ENCODE measurements at places on chromosomes 12 and 14.

DNA sequence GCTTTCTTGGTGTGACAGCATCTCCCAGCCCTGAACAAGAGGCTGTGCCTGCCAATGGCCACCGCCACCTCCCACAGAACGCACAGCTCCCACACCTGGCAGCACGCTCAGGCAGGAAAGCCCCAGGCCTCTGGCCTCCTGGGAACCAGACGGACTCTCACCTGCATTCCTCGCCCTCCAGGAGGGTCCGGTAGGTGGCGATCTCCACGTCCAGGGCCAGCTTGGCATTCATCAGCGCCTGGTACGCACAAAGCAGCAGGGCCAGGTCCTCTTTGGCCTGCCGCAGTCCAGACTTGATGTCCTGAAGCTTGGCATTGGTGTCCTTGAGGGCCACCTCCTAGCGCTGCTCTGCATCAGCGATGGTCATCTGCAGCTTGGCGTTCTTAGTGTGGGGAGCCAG lies 12.1 kb upstream of the KRT77 start:
- peak; percentile 83 for DNase-seq

DNA sequence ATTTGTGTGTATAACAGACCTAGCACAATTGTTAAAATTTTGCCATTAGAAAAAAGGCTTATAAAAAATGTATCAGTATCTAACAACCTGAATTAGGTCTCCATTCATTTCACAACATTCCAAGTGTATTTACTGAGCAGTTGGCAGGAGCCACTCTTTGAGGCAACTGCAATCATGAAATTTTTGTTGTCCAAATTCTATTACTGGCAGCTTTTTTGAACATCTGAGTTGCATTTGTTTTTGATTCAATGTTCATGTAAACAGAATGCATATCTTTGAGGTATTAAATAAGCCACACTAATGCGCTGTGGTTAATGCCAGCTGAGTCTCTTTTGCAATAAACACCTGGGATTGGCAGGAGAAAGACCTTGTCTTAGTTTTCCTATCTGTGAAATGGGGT lies 8.7 kb downstream of the KITLG start:
- no peak for DNase-seq

GRCh38 chr14:45249856-45250575 lies 3.0 kb downstream of the MIS18BP1 start:
- DNase-seq = no peak

DNA sequence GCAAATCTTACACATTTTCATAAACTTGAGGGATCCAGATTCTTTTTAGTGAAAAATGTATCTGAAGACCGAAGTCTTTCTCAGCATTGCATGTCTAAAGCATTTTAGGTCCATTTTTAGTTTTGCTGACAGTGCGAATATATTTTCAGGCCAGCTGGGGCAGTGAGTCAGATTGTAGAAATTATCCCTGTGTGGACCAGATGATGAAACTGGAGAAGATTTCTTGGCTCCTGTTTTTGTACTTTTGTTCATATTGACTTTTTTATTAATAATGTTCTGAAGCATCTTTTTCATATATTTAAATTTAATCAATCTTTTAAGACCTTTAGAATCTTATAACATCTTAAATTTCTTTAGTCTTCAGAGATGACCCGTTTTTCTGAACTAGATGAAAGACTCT lies 173.1 kb downstream of the FLRT2 start:
- no peak for DNase-seq

DNA sequence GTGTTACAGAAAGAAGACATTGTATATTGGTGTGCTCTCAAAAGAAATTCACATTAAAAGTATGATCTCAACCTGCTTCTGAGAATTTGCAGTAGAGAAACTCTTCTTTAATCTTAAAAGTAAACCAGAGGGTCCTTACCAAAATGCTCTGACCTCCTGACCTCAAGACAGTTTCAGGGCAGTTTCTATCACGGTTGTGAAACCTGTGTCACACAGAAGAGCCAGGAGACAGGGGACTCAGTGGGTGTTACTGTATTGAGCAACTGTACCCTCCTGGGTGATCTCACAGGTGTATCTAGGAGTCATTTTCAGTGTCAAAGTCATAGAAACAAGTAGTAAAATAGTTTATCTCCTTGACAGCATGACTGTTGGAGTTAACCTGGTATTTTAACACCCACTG lies 178.0 kb downstream of the GRIP1 start:
- no peak for DNase-seq

DNA sequence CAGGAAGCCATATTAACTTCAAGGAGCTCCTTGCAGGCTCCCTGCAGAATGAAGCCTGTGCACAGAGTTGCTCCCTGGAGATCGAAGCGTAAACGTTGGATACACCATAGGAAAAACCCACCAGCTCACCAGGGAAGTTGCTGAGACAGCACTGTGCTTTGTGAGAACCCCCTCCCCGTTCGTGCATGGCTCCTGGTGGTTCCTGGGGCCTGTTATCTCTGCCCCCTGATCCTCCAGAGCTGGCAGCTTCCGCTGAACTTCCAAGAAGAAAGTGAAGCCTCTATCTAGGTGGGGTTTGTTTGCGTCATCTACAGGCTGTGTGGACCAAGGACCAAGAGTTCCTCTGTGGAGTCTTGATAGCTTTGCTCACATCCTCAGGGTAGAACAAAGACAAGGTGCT lies 2.4 kb upstream of the CCDC85C start:
- no peak for DNase-seq

- DNase-seq = peak; percentile 65
Observed at GRCh38 chr12:48003226-48004052, 837 bp downstream of the COL2A1 start.

GRCh38 chr12:52293926-52294325 lies 2.6 kb upstream of the KRT81 start:
- DNase-seq = no peak

- peak; percentile 12 for DNase-seq
Observed at GRCh38 chr12:121975021-121975420, 46.7 kb upstream of the BCL7A start.

- DNase-seq = no peak
Observed at GRCh38 chr12:128916425-128916824, 63.1 kb downstream of the GLT1D1 start.

GRCh38 chr12:9024512-9024911 lies 35.2 kb downstream of the KLRG1 start:
- no peak for DNase-seq

- no peak for DNase-seq
Observed at GRCh38 chr12:112568641-112569040, 149.9 kb downstream of the PTPN11 start.

GRCh38 chr12:2547273-2548044 lies 247.3 kb upstream of the FKBP4 start:
- DNase-seq = no peak

- DNase-seq = no peak
Observed at GRCh38 chr14:47919997-47920396, 244.6 kb upstream of the MDGA2 start.

- DNase-seq = no peak
Observed at GRCh38 chr12:13375583-13376345, 179.2 kb downstream of the EMP1 start.

GRCh38 chr14:104143521-104144452 lies 5.4 kb downstream of the KIF26A start:
- DNase-seq = peak; percentile 59

DNA sequence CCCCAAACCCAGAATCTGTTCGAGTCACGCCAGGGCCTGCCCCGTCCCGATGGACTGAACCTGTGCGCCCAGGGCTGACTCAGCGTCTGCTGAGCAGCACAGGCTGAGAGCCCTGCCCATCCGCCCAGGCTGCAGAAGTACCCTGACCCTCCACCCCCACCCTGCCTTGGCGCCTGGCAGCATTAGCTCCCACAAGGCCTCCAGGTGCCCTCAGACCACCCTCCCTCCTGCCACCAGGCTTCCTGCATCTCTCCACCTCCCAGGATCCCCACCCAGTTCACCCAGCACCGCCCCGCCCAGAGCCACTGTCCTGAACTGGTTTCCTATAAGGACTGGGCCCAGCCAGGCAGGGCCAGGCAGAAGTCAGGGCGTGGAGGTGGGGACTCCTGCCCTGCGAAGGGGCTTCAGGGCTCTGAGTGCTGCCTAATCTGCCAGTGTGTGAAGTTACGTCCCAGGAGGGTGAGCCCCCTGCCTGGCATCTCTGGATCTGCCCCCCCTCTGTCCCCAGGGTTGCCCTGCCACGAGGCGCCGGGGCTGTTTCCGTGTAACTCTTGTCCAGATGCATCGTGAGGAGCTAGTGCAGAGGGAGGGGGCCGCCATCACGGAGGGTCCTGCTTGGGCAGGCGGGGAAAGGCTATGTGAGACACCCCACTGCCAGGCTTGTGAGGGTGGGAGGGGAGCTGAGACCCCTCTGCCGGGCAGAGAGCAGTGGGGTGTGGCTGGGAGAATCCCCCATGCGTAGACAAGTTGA lies 9.1 kb downstream of the ADSS1 start:
- peak; percentile 63 for DNase-seq

- DNase-seq = no peak
Observed at GRCh38 chr12:127459687-127460086, 807.3 kb upstream of the TMEM132C start.

DNA sequence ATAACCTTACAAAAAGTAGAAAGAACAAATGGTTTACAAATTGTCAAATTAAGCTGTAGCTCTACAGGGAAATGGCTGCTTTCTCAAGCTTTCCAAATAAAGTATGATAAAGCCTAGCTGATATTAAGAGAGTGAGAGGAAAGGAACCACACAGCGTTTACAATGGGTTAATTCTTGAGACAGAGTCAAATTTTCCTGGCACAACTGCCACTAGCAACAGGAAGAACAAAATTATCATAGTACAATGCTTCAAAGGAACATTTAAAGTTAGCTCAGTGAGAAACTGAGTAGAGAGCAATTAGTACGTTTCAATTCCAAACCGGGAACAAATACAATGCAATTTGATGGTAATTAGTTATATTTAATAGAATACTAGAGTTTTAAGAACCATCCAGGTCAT lies 116.0 kb downstream of the PPP1R12A start:
- DNase-seq = no peak

DNA sequence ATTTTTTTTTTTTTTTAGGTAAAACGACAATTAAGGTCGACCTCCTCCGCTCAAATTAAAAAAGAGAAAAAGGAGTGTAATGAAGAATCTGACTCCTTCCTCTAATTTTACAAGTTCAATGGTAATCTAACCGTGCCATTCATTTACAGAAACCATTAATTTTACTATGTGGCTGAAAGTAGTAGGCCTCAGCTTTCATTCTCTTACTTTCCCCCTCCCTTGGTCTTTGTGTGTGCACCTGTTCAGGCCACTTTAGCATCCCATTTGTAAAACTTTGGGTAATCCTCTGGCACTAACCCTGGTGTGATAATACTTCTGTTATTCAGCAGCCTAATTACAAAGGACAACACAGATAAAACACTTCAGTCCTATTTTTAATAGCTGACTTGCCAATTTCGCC lies 128.1 kb downstream of the ASCL1 start:
- no peak for DNase-seq

GRCh38 chr12:128069359-128069997 lies 197.5 kb upstream of the TMEM132C start:
- DNase-seq = peak; percentile 37

DNA sequence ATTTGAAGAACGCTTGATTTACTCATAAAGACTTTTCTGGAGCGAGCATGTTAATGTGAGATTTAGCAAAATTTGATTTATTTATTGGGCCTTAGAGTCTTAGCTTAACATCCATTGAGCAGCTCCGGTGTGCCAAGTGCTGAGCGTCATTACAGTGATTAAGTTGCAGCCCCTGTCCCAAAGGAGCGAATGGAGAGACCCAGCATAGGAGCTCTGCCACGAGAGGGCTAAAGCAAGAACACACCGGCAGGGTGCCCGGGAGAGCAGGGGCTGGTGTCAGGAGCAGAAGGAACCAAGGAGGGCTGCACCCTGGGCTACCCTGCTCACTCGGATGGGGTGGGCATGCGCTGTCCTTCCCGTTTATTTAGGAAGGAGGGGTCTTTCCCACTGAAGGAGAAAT lies 50.6 kb downstream of the PPP2R5C start:
- no peak for DNase-seq

- DNase-seq = peak; percentile 38
Observed at GRCh38 chr12:94575645-94576403, 74.5 kb downstream of the TMCC3 start.

DNA sequence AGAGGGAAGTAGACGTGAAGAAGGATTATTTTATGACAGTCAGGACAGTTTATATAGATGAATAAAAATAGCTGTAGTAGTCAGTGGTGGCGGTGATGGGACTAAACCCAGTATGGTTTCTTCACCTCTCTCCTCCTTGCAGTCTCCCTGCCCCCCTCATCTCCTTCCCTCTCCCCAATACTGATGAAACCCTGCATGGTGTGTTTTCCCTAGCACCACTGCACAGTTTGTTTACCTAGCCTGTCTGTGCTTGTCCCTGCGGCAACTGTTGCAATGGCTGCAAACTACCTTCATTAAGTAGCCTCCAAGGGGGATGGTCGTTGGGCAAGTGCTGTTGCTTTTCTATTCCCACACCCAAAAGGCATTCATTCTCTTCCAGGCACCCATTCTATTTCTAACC lies 14.7 kb downstream of the PCBP2 start:
- DNase-seq = no peak

GRCh38 chr12:115199831-115200230 lies 515.9 kb upstream of the TBX3 start:
- no peak for DNase-seq

DNA sequence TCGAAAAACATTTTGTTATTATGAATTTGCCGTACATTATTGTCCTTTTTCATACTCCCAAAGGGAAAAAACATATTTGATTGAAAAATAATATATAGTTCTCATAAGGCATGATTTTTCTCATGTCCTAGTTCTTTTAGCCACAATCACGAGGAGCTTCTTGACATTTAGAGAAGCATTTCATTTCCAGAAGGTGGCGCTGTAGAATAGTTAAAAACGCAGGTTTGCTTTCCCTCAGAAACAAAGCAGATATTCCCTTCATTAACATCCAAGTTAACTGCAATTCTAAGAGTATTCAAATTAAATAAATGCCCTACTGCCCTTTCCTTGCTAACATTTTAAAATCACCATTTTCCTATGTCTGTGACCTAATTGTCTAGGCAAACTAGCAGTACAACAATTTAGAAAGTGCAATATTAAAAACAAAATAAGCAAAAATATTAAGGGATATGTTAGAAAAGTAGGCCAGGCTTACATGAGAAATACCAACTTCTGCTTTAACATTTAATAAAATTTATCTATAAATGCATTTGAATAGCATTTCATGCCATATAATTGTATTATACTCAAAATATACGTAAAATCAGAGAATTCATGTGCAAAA lies 10.9 kb upstream of the PIK3C2G start:
- peak; percentile 58 for DNase-seq

- DNase-seq = peak; percentile 11
Observed at GRCh38 chr12:17992002-17992656, 97.9 kb downstream of the RERGL start.
